ENCODE measurements at places on chromosomes 12 and 14. TPM values are rescaled to one million over a fixed set of nuclear protein-coding genes. Genes with fewer than 3 reads are reported as not detected.
A peak's percentile ranks its signal among the peaks of the same experiment; 100 is the strongest.

- no peak for DNase-seq
- no peak overlapping the region for H3K27ac ChIP-seq
- no peaks in the 10 kb centered on the region for H3K4me1 ChIP-seq
Observed at GRCh38 chr14:29536886-29537511, 390.6 kb downstream of the PRKD1 start.

DNA sequence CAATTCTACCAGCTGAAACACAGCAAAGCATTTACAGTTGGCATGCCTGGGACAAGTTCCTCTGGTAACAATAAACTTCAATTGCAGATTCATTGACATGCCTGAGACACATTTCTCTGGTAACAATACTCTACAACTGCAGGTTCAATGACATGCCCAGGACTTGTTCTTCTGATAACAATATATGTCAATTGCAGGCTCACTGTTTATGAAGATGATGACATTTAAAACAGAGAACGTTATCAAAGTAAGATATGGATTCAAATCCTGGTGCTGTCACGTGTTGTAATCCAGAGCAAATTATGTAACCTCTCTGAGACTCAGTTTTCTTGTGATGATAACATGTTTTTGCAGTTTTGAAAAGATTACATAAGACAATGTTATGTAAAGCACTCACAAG, 20.5 kb downstream of the KITLG start:
- H3K27ac ChIP-seq = no peak overlapping the region
- H3K4me1 ChIP-seq = no peaks in the 10 kb centered on the region
- DNase-seq = no peak
- no peaks in the 10 kb centered on the region for H3K36me3 ChIP-seq
- no peak overlapping the region for H3K4me3 ChIP-seq

Gene GSC
- total RNA-seq = not detected

Gene PMCH
- not detected for total RNA-seq

Gene GPR84
- total RNA-seq = not detected

DNA sequence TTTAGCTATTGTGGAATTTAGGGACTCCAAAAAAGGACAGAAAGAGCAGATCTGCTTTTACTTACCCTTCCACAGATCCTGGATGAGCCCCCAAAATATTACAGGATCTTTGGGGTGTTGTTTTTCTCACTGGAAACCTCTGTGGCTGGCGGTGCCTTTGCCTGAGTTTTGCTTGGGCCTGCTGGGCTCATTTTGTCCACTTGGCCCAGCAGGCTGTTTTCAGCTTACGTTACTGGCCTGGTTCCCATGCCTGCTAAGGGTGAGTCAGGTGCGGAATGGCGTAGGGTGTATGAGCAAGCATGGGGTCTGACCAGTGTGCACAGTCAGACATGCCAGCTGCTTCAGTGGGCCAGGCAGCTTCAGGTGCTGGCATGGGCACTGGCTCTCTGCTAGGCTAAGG, 45.8 kb downstream of the HSD17B6 start:
- H3K27me3 ChIP-seq = no peaks in the 10 kb centered on the region
- no peak for DNase-seq
- H3K27ac ChIP-seq = no peak overlapping the region
- H3K4me3 ChIP-seq = no peak overlapping the region
- H3K4me1 ChIP-seq = no peaks in the 10 kb centered on the region

GRCh38 chr14:52131640-52132320, 62.9 kb upstream of the NID2 start:
- no peak overlapping the region for H3K27ac ChIP-seq
- H3K4me1 ChIP-seq = no peaks in the 10 kb centered on the region
- DNase-seq = peak; percentile 55
- H3K4me3 ChIP-seq = no peak overlapping the region
- peaks cover 2% of the 10 kb centered on the region for H3K27me3 ChIP-seq

- no peaks in the 10 kb centered on the region for H3K27me3 ChIP-seq
- no peaks in the 10 kb centered on the region for H3K36me3 ChIP-seq
- peak overlapping the region; percentile 100 for H3K27ac ChIP-seq
Observed at GRCh38 chr12:120234643-120235368, 30.7 kb downstream of the PXN start.
